ENCODE measurements at places on chromosomes 1 and 21.

GRCh38 chr21:28590026-28590425 lies 402.7 kb downstream of the LTN1 start:
- no peak for DNase-seq

DNA sequence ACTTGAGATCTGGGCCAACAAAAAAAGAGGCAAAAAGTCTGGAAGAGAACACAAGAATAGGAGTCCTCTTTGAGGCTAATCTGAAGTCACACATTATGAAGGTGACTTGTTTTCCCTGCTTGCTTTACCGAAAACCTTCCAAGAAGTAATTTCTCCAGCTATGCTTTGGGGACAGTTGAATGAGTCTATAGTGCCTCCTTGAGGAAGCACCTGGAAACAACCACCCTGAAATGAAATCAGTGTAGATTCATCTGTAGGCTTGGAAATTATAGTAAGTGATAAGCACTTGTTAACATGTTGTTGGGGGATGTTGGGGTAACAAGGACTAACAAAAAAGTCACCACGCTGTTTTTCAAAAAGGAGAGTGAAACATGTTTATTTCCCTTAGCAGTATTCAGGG lies 23.4 kb upstream of the RPTN start:
- peak; percentile 17 for DNase-seq

- no peak for DNase-seq
Measured at GRCh38 chr1:112605633-112606327, 13.2 kb downstream of the ST7L start.

GRCh38 chr1:5829414-5829813 lies 162.8 kb downstream of the NPHP4 start:
- no peak for DNase-seq

- no peak for DNase-seq
Measured at GRCh38 chr1:19885821-19886220, 3.6 kb downstream of the OTUD3 start.

GRCh38 chr1:184875218-184875617 lies 99.1 kb downstream of the NIBAN1 start:
- DNase-seq = no peak

- DNase-seq = no peak
Measured at GRCh38 chr1:33656467-33657005, 184.1 kb downstream of the ZSCAN20 start.

DNA sequence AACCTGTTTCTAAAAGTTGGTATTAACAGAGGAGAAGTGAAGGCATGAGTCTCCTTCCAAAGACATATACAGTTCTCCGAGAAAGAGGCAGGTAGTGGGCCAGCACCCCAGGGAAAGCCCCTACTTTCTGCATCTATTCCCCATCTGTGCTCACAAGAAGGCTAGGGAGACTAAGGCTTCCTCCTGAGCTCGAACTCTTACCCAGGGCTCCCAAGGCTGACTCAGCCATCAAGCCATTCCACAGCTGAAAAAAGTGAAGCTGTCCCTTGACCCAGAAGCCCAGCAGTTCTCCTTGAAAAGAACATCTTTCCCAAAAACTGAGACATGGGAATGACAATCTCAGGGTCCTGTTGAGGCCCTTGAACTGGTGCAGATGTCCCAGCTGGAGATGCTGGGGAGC lies 1.9 kb upstream of the PADI3 start:
- DNase-seq = no peak

GRCh38 chr1:11100149-11100493 lies 452 bp upstream of the EXOSC10 start:
- no peak for DNase-seq

DNA sequence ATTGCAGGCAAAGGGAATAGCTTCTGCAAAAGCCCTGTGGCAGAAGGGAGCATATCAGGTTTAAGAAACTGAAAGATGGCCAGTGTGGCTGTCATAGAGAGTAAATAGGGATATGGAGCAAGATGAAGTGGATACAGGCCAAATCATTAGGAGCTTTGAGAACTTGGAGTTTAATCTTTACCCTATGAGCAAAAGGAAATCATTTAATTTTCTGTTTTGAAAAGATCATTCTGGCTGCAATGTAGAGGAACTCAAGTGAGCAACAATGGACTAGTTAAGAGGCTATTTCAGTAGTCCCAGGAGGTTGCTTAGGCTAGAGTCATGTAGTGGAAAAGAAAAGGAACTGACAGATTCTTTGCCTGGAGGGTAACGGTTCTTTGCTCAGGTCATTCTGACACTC lies 47.2 kb downstream of the RAP1A start:
- DNase-seq = no peak

DNA sequence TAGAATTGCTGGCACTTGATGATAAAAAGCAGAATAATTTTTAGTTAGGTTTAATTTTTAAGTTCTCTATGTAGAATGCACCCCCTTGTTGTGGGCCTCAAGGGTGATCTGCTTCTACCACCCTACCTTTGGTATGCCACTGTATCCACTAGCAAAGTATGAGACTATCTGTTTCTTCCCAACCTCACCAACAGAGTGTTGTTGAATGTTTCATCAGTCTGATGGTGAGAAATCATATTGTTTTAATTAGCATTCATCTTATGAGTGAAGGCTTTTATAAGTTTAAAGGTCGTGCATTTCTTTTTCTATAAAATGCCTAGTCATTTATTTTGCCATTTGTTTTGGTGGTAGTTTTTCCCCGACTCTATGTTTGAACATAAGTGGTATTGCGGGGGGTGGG lies 141.0 kb downstream of the MAGI3 start:
- no peak for DNase-seq

All from CD4-positive, alpha-beta T cell treated with Interleukin-1 beta for 1 hour (primary cell).